ENCODE measurements at places on chromosomes 7 and 10.
A peak's percentile ranks its signal among the peaks of the same experiment; 100 is the strongest.

DNA sequence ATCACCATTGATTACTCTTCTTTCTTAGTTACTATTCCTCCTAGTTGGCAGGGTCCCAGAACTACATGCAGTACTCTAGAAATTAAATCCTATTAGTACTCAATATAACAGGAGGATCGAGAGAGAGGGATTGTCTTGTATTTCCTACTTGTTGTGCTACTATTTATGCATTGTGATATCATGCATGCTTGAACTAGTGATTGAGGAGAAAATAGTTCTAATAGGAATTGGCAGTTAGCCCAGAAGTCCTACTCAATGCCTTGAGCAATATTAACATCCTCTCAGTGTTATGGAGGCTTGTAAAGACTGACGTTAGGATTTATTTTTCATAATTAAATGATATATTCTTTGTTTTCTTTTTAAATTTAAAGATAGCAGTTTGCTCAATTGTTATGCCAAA, 67.4 kb downstream of the FOXP2 start:
- no peak for DNase-seq

DNA sequence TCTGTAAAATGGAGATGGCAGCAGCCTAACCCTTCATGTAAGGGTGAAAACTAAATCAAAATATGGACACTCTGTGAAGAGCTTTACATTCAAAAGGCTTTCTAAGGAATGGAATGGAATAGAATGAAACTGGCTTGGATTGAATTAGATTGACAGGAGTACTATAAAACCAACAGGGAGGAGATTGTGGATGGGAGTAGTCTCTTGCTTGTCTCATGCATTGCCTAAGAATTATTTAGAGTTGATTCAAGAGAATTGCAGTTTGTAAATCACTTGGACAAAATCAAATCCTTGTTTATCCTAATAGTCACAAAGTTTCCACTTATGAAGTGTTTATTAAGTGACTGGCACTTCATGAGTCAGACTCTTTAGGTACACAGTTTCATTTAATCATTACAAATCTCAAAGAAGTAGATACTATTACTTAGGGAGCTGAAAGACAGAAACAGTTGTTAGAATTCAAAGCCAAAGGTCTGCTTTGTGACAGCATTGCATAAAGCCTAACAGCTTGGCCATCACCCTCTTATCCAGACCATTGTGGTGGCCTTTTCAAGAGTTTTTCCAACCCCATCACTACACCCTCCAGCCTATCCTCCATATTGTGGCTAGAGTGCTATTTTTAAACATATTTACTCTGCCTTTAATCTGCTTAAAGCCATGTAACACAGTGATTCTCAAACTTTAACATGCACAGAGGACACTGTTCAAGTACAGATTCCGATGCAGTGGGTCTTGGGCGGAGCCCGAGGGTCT, 91.9 kb upstream of the GHITM start:
- no peak for DNase-seq

GRCh38 chr10:80356563-80356988, at the start of the genes DYDC1 and DYDC2:
Gene DYDC1, minus strand, starts transcription at chr10:80356755. Its CDS starts 4,154 bp downstream, at chr10:80352601.
Gene DYDC2, plus strand, starts transcription at chr10:80356781. Its CDS starts 5,663 bp downstream, at chr10:80362444.
- DNase-seq, result peak; percentile 84

GRCh38 chr10:110870823-110871297, 868 bp upstream of the PDCD4 start:
- DNase-seq, result peak; percentile 17

GRCh38 chr7:75957021-75957736, 37.2 kb downstream of the TMEM120A start:
- peak; percentile 53 for DNase-seq

- DNase-seq, result no peak
Measured at GRCh38 chr10:76921383-76922010, 716.1 kb downstream of the KCNMA1 start.

GRCh38 chr10:63083904-63084689, 49.0 kb upstream of the NRBF2 start:
- DNase-seq, result peak; percentile 32

- no peak for DNase-seq
Measured at GRCh38 chr7:50207251-50207564, 97.3 kb upstream of the IKZF1 start.

DNA sequence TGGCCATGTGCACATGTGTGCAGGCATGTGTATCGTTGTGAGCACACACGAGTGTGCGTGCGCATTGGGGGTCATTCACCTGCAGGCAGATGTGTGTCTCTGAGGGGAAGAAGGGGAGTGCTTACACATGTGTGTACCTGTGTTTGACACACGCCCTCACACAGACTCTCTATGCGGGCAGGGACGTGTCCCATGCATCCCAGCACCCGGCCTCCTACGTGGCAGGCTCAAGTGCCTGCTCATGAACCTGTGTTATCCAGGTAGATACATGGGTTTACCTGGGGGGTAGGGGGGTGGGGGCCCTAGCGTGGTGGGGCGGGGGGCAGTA, 18.6 kb downstream of the KCP start:
- DNase-seq, result no peak

- no peak for DNase-seq
Measured at GRCh38 chr7:24866004-24866615, 108.8 kb upstream of the GSDME start.

DNA sequence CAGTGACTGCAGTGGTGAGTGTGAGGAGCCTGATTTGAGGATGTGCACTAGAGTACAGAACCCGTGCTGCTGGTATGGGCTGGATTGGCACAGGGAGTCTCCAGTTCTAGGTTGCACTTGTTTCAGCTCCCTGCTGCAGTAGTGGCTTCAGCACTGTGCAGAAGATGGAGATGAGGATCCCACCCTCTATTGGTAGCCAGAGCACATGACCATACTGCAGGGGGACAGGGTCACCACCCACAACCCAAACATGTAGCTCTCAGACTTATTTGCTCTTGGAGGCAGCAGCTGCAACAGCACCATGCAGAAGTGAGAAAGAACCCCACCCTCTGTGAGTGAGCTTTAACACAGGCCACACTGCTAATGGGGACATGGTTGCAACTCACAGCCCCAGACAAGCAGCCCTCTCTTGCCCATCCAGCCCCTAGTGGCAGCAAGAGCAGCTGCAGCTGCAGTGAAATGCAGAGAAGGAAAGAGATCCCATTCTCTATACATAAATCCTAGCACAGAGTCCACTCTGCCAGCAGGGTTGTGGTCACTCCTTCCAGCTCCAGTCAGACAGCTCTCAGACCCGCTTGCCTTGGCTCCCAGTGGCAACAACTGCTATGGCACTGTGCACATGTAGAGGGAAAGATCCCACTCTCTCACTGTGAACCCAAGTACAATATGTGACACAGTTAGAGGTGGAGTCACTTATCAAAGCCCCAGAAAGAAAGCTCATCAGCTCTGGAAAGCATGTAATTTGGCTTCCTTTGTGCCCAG, 51.4 kb upstream of the SCIN start:
- DNase-seq, result peak; percentile 28

GRCh38 chr7:42217548-42217947, 19.5 kb downstream of the GLI3 start:
- no peak for DNase-seq

DNA sequence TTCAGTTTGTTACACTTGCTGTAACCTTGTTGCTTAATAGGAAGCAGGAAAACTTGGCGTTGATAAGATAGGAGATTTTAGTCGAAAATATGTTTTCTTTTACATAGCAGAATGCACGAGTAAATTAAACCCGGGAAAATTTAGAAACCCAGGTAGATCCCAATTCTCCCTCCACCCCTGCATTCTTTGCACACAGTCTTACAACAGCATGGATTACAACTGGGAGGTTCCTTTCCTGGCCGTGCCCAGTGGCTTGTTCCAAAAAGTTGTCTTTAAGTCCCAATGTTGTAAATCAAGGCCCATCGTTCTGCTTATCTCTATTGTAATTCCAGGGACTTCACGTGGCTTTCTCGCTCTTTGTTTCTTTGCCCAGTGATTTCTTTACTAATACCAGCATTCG, 1.1 kb upstream of the DPY19L1 start:
- no peak for DNase-seq

GRCh38 chr7:128017460-128017859, 13.8 kb downstream of the LRRC4 start:
- DNase-seq, result no peak

- no peak for DNase-seq
Measured at GRCh38 chr10:105347487-105347886, 706.4 kb downstream of the SORCS3 start.

- no peak for DNase-seq
Measured at GRCh38 chr7:137164251-137164650, 179.3 kb downstream of the PTN start.

- DNase-seq, result peak; percentile 48
Measured at GRCh38 chr10:103605359-103606096, 112.0 kb downstream of the NEURL1 start.

DNA sequence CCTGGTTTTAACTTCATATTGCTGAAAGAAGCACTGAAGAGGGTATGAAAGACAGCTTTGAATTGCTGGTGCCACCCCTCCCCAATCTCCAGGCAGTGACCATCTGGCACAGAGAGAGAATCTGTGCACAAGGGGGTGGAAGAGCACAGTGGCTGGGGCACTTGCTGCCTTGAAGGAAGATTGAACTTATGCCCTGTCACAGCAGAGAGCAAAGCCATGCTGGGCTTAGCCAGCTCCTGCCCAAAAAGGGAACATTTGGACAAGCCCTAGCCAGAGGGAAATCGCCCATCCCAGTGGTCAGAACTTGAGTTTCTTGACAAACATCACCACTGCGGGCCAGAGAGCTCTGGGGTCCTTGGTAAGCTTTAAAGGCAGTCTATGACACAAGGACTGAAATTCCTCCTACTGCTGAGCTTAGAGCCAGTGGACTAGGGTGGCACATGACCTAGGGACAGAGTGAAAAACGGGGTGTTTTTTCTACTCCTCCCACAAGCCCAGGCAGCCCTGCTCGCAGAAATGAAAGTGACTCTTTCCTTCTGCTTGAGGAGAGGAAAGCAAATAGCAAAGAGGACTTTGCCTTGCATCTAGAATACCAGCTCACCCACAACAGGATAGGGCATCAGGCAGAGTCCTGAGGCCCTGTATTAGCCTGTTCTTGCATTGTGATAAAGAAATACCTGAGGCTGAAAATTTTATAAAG, 257.2 kb downstream of the CTNNA3 start:
- DNase-seq, result no peak

GRCh38 chr7:131365838-131366237, 38.2 kb downstream of the MKLN1 start:
- no peak for DNase-seq

DNA sequence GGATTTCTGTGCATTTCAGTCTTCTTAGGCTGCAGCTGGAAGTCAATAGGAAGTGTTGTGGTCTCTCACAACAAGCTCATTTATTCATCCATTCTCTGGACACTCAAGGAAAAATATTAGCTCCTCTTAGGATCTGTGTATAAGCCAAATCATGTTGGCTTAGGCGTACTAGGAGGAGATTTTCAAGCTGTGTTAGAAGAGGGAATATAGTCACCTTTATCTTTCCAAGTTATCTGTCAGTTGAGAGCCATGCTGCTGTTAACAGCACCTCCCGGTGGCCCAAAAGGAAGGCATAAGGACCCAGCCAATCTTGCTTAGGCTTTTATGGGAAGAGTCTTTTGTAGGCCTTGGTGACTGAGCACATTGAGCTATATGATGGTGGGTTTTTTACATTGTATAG, 220.0 kb downstream of the LRMDA start:
- DNase-seq, result no peak

DNA sequence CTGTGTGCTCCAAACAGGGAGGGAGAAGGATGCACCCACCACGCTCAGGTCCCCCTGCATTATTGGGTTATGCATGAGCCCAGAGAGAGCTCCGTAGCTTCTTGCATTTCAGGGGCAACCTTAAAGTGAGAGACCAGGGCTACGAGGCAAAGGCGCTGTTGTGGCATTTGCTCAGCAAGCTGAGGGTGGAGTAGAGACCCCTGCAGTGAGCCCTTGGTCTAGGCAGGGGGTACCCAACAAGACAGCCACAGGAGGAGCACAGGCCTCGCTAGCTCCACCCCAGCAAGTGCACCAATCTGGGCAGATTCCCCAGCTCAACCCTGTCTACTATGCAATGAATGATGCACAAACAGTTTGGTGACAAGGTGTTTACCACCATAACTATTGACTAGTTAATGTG, 198.4 kb downstream of the CALN1 start:
- DNase-seq, result no peak

- DNase-seq, result peak; percentile 18
Measured at GRCh38 chr10:26269754-26270153, 53.2 kb downstream of the GAD2 start.

GRCh38 chr10:90179696-90180407, 478.5 kb downstream of the KIF20B start:
- DNase-seq, result no peak

DNA sequence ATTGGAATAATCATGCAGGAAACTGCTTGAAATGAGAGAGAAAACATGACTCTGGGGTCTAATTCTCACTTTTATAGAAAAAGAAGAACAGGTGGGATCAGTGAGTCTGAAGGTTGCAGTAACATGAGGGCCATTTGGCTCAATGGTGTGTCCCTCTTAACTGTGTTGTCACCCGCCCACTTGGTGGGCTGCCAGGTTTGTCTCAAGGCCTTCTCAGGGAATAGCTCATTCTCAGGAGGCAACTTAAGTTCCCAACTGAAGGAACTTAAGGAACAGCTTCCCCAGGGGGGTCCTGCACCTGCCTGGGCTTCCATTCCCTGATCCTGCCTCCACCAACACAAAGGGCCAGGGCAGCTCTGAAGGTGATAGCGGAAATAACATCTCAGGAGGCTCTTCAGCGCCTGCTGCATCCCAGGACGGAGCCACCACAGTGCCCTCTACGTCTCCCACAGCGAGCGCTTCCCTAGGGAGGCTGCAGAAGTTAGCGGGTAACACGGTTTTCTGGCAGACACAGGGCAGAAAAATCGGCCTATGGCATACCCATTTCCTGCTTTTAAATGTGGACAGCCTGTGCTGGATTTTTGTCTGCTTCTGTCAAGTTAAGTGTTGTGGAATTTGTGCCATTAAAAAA, 88.8 kb downstream of the ZRANB1 start:
- DNase-seq, result no peak

DNA sequence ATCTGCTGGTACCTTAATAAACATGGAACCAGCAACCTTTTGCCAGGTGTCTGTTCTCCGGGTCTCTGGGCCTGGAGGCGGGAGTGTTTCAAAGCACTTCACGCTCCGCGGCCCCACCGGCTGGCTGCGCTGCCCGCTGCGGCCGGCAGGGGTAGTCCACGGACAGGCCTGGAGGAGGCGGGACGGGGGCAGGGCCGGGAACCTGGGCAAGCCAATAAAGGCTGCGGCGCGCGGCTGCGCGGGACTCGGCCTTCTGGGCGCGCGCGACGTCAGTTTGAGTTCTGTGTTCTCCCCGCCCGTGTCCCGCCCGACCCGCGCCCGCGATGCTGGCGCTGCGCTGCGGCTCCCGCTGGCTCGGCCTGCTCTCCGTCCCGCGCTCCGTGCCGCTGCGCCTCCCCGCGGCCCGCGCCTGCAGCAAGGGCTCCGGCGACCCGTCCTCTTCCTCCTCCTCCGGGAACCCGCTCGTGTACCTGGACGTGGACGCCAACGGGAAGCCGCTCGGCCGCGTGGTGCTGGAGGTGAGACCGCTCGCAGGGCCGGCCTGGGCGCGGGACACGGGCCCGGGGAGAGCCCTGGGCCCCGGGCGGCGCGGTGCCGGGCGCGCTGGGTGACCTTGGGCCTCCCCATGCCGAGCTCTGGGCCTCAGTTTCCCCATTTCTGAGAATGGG, at the start of gene PPIF:
TSS of gene PPIF (plus strand) at position 244 of the 668 bp plus-strand sequence. CDS start at position 324, 80 bp downstream.
- peak; percentile 97 for DNase-seq

Data from nephron progenitor cell (in vitro differentiated cells).